ENCODE measurements at places on chromosomes 1 and 21.

DNA sequence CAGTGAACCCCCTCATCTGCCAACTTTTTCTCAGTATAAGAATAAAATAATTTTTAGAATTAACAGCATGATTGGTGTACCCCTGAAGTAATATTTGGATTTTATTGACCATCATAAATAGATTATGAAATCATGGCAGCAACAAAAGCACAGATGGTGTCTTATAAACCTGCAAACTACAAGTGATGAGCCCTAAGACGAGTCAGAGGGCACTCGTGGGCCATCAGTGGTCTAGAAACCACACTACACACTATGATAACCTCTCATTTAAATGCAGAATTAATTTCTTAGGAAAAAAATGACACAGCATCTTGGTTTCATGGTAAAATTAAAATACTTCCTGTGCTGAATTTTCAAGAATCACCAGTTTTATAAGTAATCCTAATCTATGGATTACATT is 312.4 kb downstream of the PTBP2 start:
- no peak for DNase-seq

DNA sequence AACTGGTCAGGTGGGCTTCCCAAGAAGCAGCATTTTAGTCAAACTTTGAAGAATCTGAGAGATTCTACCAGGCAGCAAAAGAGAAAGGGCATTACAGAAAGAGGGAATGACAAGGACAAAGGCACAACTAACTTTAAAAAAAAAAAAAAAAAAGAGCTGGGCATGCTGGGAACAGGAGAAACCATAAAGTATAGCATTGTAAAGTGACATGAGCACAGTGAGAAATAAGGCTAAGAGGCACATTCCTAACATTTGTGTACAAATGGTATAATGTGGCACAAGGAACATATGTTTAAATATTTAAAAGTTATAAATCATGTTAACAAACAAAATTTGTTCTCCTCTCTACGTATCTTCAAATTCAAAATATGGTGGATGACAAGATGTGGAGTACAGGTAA is 69.6 kb downstream of the CLCA4 start:
- DNase-seq = no peak

DNA sequence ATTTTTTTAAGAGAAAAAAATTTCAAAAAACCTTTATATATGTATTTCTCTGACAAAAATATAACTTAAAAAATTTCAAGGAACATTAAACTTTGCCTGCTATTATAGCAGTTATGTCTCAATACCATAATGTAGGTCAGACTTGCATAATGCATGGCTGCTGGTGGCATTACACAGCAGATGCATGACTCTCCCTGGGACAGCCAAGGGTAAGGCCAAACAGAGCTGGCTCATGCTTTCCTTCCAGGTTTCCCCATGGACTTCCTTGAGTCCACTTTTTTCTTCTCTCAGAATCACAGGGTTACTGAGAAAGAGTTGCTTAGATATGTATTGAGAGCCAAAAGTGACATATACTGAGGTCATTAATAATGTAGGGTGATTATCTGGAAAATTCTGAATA is 43.7 kb downstream of the RHOU start:
- DNase-seq = no peak

- DNase-seq = no peak
Observed at GRCh38 chr21:46621457-46622182, 13.9 kb upstream of the PRMT2 start.

- DNase-seq = no peak
Observed at GRCh38 chr1:84892705-84893618, at the start of gene LPAR3. Gene LPAR3 (minus strand): TSS chr1:84893206. CDS start chr1:84866120, 27,086 bp downstream.

- DNase-seq = no peak
Observed at GRCh38 chr1:216944864-216945510, 221.8 kb upstream of the ESRRG start.

DNA sequence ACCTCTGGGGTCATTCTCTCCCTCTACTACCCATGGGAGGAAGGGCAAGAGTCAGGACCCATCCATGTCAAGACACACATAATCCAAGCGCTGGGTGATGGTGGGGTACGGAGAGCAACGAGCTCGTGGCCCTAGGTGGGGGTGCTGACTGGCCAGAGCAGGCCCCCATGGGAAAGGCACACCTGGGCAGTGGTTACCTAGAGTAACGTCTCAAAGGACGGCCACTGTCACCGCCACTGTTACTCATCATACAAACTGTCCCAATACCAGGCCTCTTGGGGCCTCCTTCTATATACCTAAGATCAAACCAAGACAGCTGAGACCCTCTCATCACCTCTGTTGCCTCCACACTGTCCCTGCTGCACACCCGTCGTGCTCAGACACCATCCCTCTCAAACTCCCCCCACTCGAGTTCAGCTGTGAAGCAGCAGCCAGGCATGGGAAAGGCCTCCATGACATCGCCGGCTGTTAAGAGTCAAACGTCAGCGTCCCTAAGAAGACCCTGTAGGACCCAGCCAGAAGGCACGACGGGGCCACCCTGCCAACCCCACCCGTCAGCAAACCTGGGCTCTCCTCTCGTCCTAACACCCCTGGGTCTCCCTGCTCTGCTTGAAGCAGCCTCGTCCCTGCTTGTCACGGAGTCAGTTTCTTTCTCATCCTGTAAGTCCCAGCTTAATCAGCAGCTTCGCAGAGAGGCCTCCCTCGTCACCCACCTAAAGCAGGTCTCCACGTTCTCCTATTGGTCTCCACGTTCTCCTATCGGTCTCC is 15.3 kb downstream of the NPHP4 start:
- no peak for DNase-seq

- DNase-seq = no peak
Observed at GRCh38 chr1:160211046-160211790, 6.0 kb downstream of the PEA15 start.

DNA sequence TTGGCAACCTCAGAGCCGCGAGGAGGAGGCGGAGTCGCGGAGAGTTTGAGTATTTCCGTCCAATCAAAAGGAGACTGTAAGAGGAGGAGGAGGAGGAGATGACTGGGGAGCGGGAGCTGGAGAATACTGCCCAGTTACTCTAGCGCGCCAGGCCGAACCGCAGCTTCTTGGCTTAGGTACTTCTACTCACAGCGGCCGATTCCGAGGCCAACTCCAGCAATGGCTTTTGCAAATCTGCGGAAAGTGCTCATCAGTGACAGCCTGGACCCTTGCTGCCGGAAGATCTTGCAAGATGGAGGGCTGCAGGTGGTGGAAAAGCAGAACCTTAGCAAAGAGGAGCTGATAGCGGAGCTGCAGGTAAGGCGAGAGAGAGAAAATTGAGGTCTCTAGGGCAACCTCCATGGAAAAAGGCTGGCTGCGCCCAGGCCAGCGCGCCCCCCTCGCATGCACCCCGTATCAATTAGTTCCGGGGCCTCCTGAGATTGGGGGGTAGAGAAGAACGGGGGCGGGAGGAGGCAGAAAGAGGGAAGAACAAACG is at the start of gene PHGDH:
Gene PHGDH, plus strand, starts transcription at position 131 of the 538 bp plus-strand sequence. Its CDS starts 89 bp downstream, at position 220.
- DNase-seq = peak; percentile 17

DNA sequence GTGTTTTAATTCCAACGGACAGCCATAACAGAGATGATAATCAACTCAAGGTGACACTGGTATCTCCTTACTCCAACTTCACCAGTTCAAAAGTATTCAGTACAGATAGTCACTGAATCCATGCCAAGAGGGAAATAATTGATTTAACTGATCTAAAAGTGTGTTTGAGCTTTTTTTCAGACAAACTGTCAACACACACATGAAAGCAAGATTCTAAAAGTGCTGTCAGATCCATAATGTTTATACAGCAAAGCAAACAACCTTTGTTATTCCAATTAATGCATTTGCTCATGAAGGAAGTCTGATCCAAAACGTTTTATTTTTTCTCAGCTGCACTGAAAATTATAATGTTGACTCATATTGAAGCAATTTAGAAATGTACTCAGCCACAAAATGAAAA is 5.9 kb upstream of the PRKAA2 start:
- DNase-seq = no peak

GRCh38 chr1:171172471-171172870 is 12.6 kb upstream of the FMO2 start:
- DNase-seq = no peak

- no peak for DNase-seq
Observed at GRCh38 chr1:2226525-2227345, 1.4 kb upstream of the SKI start.

- DNase-seq = no peak
Observed at GRCh38 chr1:89941110-89941766, 53.7 kb upstream of the ZNF326 start.

- no peak for DNase-seq
Observed at GRCh38 chr1:180946056-180946455, 33.4 kb downstream of the KIAA1614 start.

GRCh38 chr1:147046189-147046862 is 108.2 kb downstream of the NBPF12 start:
- DNase-seq = no peak

- no peak for DNase-seq
Observed at GRCh38 chr1:217273866-217274265, 357.0 kb downstream of the GPATCH2 start.

DNA sequence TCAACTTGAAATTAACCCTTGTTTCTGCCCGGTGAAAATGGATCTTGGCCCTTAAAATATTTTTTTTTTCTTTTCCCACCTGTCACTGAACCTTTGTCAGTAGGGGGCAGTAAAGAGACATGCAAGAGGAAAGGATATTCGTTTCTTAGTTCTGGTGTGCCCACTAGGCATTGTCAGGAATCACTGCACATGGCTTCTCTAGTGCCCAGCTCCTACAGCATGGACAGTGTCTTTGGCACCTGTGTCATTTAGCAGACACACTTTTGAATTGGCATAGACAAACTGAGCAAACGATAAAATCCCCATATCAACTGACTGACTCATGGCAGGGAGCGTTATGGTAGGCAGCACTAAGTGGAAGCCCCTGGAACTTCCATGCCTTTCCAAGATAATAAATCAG is 1048.1 kb downstream of the BRINP3 start:
- no peak for DNase-seq

GRCh38 chr21:17527240-17527639 is 14.4 kb downstream of the CXADR start:
- DNase-seq = no peak

DNA sequence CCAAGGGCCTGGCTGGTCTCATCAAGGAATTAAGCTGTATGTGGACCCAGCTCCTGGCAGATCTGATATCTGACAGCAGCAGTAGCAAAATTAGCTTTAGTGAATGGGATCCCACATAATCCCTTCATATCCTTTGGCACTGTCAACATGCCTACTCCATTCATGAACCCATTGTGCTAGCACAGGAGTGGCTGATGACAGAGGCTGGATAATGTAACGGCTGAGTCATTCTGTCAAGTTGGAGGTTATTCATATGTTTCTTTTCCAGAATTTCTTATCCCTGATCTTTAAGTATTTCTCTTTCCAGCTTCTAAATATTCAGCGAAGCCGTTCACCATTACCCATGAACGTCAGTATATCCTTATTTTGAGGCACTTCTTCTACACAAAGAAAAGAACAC is 84.3 kb downstream of the EXTL2 start:
- no peak for DNase-seq

DNA sequence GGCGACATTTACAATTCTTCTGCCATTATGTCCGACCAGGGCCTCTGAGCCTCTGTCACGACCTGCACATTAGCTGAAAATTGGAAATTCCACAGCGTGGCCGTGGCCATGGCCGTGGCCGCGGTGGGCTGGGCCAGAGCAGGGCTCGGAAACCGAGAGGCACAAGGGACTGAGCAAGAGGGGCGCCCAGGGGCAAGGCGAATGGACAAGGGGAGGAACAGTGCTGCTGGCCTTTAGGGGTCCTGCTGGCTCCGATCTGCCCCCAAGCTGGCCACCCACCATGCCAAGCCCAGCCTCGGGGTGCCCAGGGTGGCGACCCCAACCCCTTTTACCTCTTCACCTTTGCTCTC is 75.0 kb downstream of the TAS1R2 start:
- DNase-seq = no peak

DNA sequence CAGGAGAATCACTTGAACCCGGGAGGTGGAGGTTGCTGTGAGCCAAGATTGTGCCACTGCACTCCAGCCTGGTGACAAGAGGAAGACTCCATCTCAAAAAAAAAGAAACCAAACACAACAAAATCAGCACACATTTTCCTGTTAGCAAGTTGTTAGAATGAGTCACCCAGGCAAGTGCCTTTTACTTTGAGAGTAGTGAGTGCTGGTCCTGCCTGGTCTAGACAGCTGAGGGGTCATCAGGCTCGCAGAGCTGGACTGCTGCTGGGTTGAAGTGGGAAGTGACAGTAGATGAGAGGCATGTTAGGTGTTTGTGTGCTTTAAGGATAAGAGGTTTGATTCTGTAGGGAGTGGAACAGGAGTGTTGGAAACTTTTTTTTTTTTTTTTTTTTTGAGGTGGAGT is 31.9 kb downstream of the GNPAT start:
- DNase-seq = no peak

DNA sequence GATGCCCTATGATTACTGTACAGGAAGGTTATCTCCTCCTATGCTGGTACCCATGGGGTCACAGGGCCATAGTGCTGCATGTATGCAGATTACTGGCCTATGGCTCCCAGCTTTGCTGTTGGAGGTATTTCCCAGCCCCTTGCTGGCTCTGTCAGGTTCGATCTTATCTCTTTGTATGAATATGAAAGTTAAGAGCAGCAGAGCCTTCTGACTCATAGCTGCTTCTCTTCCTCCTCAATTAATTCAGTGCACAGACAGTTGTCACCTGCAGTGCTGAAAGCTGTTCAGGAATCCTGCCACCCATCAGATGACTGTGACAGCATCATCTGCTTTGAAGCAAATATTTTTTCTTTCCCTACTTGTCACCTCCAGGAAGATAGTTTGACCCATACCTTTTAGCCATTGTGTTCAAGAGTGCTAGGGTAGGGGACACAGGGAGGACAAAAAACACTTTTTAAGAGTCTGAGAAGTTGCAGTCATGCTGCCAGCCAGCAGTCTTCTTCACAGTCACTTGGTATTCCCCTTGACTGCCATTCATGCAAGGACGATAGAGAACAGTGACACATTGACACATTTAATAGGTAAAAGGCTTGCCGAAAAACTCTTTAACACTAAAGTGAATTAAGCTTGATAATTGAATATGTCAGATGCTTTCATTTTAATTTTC is 73.1 kb downstream of the KIF1B start:
- no peak for DNase-seq

GRCh38 chr21:43581453-43581852 is 77.8 kb downstream of the HSF2BP start:
- DNase-seq = no peak

- no peak for DNase-seq
Observed at GRCh38 chr1:98292994-98293393, 368.5 kb upstream of the SNX7 start.

- no peak for DNase-seq
Observed at GRCh38 chr1:169495916-169496315, 10.2 kb upstream of the SLC19A2 start.

GRCh38 chr1:44110916-44111315 is 7.7 kb upstream of the KLF17 start:
- DNase-seq = no peak

GRCh38 chr1:17907999-17908398 is 152.9 kb downstream of the ACTL8 start:
- no peak for DNase-seq

- DNase-seq = no peak
Observed at GRCh38 chr1:35507947-35508346, 49.3 kb downstream of the KIAA0319L start.

- no peak for DNase-seq
Observed at GRCh38 chr1:173424143-173424542, 53.0 kb upstream of the PRDX6 start.
